ENCODE measurements at places on chromosomes 5 and 9. TPM values are rescaled to one million over a fixed set of nuclear protein-coding genes. Genes with fewer than 3 reads are reported as not detected.
A peak's percentile ranks its signal among the peaks of the same experiment; 100 is the strongest.

DNA sequence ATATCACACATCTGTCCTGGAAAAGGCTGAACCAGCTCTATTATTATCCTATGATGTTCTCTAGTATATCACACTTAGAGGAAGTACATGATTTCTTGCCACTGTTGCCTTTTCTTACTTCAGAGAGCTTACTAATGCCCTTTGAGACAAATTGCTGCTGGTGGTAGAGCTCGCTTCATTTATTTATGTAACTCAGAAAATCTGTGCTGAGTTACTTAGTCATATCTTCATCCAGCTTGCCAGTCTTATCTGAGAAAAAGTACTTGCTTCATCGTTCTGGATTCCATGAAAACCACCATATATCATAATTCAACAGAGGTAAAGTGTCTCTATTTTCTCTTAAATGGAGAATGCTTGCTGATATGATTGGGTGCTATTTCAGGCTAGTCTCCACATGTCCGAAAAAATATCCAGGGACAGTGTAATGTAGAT is 26.6 kb downstream of the PTPDC1 start:
- DNase-seq = no peak

- no peak for DNase-seq
These were observed 627.0 kb downstream of the RAB3C start for GRCh38 chr5:59209758-59210359.

DNA sequence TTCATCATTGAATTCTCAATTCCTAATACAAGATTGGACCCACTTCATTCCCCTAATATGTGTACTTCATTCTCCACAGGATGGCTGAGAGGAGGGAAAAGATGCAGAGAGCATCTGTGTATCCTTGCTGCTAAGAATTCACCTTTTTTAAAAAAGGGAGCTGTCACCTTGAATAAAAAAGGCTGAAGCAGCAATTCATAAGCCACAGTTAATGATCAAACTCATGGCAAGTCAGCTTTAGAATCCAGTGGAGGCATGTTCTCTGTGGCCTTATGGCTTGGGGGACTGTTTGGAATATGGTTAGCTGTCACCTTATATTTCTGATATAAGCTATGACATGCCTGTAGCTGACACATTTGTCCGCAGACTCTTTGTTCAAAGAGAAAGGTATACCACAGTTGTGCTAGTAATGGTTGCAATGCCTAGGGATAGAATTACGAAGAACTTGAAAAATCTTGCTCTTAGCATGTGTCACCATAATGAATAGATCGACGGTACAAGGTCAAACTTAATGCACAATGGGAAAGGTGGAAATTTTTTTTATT is 256.8 kb upstream of the TNC start:
- DNase-seq = no peak

- no peak for DNase-seq
These were observed 348 bp downstream of the CATSPER3 start for GRCh38 chr5:134968055-134968454.

GRCh38 chr5:177372910-177373309 is 11.3 kb upstream of the SLC34A1 start:
- no peak for DNase-seq

DNA sequence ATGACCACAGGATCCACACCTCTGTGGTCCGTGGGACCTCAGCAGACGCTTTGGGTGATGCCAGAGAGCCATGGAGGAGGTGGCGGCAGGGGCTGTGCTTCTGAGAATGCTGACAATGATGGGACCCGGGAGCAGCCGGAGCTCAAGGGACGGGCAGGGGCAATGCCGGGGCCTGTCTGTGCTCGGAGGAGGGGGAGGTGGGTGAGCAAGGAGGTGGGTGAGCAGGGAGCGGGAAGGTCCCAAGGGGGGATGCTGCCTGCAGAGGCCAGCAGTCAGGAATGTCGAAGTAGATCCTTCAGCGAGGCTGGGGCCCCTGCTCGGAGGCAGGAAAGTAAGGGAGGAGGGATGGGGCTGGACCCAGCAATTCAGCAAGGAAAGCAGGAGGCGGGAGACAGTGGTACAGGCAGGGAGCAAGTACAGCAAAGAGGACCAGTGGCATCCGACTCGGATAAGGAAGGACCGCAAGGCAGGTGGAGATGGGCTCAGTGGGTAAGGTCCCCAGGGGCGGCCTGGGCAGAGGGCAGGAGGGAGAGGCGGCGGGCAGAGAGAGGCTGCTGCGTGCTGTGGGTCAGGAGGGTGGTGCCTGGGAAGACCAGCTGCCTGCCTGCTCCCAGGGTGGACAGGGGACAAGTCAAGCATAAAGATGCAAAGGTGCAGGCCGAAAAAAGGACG is 49.0 kb downstream of the ADAMTS2 start:
- no peak for DNase-seq

DNA sequence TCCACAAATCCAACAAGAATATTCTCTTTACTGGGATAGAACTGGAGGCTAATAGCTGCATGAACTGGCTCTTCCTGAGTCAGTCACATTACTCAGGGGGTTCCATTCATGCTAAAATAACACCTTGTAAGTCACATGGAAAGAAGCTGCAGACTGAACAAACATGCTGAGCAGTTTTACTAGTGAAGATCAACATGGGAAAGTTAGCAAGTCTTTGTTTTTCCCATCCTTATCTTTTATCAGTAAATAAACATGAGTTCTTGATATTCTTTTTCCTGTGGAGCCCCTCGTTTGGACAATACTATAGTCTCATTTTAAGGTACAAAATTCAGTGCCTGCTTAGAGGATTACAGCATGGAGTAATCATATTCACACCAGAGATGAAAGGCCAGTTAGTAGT is 43.7 kb upstream of the TEK start:
- no peak for DNase-seq

DNA sequence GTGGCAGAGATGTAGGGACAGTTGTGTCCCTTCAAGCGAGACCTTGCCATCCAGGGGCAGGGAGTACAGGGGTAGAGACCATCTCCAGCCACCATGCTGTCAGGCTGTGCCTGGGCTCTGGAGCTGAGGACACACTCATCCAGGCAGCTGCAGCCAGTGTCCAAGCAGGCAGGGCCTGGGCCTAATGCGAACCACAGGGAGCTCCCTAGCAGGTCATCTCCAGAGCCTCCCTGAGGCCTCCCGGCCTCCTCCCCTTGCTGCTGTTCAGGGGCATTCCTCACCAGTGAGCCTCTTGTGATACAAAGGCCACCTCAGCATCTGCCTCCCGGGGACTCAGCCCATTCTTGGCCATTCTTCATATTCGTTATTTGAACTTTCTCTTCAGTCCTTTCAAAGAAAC is 35.0 kb downstream of the TPPP start:
- DNase-seq = no peak

GRCh38 chr5:103356350-103357091 is 98.0 kb downstream of the MACIR start:
- no peak for DNase-seq

DNA sequence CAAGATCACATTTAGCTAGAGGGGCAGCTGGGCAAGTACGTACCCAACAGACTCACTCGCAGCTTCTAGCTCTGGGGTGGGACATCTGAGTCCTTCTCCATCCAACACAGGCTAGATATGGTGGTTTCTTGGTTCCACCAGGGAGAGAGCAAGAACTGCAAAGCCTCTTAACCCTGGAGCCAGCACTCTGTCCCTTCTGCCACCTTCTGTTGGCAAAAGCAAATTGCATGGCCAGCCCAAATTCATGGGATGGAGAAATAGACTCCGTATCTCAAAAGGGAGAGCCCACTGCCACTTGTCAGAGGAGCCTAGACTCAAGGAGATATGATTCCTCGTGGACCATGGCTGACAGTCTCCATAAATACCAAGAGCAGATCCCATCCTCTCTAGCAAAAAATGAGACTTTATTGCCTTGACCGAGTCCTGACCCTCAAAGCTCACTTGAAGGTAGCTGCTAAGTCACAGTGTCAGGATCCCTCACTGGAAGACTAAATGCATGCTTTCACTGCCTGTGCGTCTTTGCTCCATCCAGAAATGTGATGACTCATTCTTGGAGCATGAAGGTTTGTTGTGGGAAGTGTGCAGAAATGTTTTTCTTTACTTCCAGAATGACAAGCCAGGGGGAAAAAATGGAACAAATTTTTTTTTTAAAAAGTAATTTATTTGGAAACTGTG is 28.8 kb upstream of the ROR2 start:
- DNase-seq = peak; percentile 6

DNA sequence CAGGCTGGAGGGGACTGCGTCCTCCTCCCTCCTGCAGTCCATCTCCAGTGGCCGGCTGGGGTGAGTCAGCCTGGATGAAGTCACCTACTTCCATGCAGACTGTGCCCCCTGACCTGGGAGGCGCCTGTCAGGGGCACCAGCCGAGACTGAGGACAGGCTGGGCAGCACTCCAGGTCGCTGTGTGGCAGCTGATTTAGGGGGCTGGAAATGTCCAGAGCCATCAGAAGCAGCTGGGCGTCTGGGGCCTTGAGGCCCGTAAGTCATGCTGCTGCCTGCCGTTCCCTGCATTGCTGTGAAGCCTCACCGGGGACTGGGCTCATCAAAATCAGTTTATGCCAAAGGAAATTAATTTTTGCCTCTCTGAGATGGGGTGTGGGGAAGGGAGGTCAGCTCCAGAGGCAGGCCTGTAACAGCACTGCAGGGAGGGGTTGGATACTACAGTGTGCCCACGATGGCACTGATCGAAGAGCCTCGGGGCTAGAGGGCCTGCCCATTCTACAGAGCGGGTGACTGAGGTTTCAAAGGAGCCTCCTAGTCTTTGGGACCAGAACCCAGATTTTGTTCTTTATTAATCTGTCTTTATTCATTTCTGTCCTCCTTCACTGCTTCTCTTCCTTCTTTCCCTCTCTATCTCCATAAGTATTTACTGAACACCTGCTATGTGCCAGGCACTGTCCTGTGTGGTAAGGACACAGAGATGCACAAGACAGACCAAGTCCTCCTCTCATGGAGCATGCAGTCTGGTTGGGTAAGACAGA is 70.4 kb upstream of the PSD2 start:
- no peak for DNase-seq

GRCh38 chr5:130890610-130891009 is 274.4 kb downstream of the HINT1 start:
- DNase-seq = no peak

GRCh38 chr5:57358796-57359592 is 123.6 kb downstream of the ACTBL2 start:
- no peak for DNase-seq

DNA sequence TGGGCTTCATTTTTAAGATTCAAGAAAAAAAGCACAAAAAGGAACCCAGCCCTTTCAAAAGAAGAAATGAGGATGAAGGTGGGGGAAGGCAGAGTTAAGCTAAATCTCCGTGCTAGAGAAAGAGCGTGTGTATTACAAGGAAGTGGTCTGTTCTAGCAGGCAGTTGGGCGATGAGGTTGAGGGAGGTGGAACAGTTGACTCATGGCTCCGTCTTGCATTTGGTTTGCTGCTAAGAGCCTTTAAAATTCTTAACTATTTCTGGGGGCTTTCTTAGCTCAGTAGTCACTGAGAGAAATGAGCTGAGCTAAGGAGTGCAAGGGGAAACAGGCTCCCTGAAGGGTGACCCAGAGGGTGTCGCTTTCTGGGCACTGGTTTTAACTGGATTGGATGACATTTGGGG is 117.4 kb downstream of the GCNT1 start:
- DNase-seq = no peak

DNA sequence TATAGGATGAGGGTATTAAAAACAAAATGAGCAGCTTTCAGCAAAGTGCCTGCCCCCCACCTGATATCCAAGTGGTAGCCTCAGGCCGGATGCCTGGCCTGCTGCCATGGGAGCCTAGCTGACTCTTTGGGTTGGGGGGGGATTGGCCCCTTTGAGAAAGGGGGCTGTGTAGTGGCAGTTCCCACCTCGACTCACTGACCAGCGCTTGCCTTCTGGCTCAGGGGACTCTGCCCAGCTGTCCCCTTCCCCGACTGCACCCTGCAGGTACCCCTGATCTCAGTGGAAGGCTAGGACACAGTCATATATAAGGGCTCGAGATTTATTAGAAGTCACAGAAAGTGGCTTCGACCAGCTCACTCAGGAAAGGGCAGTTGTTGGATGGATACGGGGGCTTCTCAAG is 1.5 kb upstream of the NEUROG1 start:
- DNase-seq = no peak

DNA sequence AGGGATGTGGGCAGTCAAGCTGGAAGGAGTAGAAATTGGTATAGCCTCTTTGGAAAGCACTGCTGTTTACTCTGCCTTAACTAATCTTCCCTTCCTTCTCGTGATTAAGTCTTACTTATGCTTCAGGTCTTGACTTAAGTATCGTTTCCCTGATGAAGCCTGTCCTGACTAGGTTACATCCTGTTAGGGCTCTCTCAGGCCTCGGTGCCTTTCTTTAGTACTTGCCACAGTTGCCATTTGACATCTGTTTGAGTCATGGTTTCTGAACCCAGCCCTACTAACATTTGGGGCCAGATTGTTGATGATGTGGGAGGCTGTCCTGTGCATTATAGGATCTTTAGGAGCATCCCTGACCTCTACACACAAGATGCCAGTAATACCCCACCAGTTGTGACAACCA is 94.4 kb downstream of the GAPVD1 start:
- DNase-seq = no peak

GRCh38 chr5:135615581-135616260 is 36.9 kb upstream of the CXCL14 start:
- no peak for DNase-seq

- DNase-seq = no peak
These were observed 103.7 kb upstream of the MVB12B start for GRCh38 chr9:126222835-126223431.

DNA sequence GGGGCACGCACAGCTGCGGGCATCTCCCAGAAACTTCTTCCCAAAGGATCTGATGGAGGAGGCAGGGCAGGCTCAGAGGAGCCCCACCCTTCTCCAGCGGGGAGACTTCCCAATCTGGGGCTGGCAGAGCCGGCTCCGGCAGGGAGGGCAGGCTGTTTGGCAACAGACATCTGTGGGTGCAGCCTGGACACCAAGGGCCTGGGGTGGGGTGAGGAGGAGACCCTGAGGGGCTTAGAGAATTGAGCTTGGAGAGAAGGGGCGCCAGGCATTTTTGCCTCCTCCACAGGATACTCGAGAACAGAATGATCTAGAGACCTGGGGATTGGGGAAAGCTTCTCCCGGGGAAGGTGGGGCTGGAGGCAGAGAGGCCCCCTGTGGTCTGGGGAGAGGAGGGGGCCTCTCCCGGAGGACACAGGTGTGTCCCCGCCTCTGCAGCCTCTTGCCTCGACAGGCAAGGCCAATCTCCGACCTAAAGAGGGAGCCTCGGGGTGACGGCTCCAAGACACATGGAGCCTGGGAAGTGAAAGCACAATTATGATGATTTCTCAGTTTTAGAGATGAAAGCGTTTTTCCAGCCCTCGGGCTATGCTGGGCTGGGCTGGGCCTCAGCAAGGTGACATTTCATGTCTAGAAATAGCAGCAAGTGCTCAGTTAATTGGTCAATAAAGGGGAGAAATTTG is 8.4 kb downstream of the LHX3 start:
- DNase-seq = no peak

GRCh38 chr9:18002718-18003438 is 424.0 kb downstream of the SH3GL2 start:
- DNase-seq = no peak

GRCh38 chr5:33827018-33827707 is 64.6 kb downstream of the ADAMTS12 start:
- DNase-seq = no peak

GRCh38 chr5:173468821-173469251 is 140.6 kb upstream of the STC2 start:
- no peak for DNase-seq

The TPM2 gene
- 1,037 TPM for total RNA-seq

The GABRA6 gene
- not detected for total RNA-seq

The MYO10 gene
- total RNA-seq = 24.7 TPM

The NCS1 gene
- 28.5 TPM for total RNA-seq

The SLC6A19 gene
- total RNA-seq = 0.17 TPM

The RPS14 gene
- total RNA-seq = 1,708 TPM

The CCDC192 gene
- total RNA-seq = not detected

The AJM1 gene
- 10.1 TPM for total RNA-seq

The NUTM2G gene
- total RNA-seq = not detected

The INSYN2B gene
- total RNA-seq = 8.4 TPM

The OR1J2 gene
- not detected for total RNA-seq

The BARHL1 gene
- total RNA-seq = not detected

The TAS2R1 gene
- total RNA-seq = not detected

Data from prostate gland (tissue), 2 donors.